ENCODE measurements at places on chromosomes 6 and 20.
A peak's percentile ranks its signal among the peaks of the same experiment; 100 is the strongest.

DNA sequence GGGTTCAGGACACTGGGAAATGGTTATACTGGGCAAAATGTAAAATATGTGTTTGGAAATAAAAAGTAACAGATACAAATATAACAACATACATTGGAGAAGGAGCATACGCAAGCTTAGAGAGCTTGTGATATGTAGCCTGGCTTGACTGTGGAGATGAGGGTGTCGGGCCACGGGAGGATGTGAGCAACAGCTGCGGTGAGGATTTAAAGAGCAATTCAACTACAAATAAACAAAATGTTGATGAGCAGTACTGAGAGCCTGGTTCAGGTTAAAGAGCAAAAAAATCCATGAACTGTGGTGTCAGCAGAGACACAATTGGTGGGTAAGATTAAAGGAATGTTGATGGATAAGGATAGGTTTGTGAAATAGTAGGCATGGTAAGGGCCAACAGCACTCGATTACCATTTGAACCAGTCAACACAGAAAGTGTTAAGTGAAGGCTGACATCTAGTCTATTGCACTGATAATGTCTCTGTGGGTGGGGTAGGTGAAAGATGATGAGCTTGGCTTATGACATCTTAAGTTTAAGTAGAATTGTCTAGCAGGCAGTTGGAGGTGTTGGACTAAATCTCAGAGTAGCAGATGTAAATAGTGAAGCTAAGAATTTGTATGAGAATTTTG lies 723.2 kb downstream of the EPM2A start:
- DNase-seq, result no peak

DNA sequence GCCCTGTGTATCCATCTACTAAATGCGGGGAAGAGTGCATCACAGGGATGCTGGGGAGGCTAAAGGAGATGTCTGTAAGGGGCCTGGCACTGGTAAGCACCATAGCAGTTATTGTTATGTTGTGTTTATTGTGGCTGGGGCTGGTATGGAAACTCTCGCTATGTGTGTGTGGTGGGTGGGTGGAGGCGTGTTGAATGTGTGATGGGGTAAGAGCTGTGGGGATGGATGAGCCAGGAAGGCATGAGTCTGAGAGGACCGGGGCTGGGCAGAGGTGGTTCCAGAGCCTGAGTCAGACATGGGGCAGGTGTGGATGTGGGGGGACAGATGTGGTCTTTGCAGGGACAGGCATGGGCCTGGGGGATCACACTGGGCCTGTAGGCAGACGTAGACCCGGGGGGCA lies 88.1 kb downstream of the GRM4 start:
- DNase-seq, result no peak

- no peak for DNase-seq
Measured at GRCh38 chr20:51452734-51453365, 89.7 kb downstream of the NFATC2 start.

- DNase-seq, result no peak
Measured at GRCh38 chr6:63824722-63825121, 189.1 kb downstream of the PHF3 start.

DNA sequence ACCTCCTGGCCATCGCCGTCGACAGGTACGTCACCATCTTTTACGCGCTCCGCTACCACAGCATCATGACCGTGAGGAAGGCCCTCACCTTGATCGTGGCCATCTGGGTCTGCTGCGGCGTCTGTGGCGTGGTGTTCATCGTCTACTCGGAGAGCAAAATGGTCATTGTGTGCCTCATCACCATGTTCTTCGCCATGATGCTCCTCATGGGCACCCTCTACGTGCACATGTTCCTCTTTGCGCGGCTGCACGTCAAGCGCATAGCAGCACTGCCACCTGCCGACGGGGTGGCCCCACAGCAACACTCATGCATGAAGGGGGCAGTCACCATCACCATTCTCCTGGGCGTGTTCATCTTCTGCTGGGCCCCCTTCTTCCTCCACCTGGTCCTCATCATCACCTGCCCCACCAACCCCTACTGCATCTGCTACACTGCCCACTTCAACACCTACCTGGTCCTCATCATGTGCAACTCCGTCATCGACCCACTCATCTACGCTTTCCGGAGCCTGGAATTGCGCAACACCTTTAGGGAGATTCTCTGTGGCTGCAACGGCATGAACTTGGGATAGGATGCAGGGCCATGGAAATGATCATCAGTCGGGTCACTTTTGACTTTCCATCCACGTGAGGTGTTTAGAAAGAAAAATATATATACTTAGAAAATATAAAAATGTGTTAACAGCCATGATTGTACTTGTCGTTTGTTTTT lies 868 bp downstream of the MC3R start:
- DNase-seq, result peak; percentile 13

DNA sequence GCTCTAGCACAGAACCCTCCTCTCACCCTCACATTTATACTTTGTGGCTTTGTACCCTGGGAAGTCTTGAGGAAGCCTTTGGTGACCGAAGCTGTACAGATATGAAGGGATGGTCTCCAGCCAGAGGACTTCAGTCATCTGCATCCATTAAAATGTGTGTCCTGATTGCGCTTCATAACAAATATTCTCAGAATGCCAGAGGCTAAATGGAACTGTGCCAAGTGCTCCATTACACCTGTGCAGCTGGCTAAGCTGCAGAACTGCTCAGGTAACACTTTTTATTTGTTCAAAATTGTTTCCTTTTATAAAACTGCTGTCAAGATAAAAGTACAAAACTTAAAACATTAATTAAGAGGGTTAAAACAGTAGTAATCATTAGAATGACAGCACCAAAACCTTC lies 22.3 kb downstream of the TPBG start:
- peak; percentile 95 for DNase-seq

DNA sequence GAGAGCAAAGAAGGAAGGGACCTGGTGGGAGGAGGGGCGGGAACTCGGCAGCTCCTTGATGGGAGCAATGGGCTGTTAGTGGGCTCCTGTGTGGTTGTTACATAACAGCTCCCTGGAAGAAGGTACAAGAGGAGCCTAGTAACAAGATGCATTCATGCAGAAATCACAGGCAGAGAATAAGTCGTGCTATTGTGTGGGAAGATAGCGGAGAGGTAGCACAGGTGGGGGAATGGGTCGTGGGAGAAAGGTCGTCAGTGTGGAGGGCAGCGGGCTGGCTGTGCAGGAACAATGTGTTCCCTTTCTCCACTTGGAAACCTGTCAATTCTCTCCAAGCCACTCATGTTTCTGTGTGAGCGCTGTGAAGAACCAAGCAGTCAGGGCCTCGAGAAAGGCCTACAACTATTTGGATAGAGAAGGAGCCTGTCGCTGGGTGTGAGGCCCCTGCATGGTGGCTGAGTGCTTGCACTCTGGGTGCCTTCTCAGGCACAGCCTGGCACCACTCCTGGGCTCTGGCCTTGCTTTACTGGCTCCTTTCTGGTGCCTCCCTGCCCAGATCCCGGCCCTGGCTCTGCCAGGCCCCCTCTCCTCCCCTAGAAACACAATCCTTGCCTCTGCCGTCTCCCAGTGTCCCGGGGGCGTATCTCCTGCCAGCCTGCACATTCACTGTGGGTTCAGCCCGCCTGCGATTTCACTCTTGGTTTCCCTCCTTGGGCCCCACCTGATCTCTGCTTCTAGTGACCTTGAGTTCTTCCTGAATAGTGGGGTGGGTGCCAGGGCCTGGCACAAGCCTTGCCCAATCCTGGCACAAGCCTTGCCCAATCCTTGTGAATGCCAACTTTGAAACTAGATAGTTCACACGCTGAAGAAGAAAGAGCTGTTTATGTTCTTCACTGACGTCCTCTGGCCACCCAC lies 7.4 kb upstream of the FGD2 start:
- no peak for DNase-seq

DNA sequence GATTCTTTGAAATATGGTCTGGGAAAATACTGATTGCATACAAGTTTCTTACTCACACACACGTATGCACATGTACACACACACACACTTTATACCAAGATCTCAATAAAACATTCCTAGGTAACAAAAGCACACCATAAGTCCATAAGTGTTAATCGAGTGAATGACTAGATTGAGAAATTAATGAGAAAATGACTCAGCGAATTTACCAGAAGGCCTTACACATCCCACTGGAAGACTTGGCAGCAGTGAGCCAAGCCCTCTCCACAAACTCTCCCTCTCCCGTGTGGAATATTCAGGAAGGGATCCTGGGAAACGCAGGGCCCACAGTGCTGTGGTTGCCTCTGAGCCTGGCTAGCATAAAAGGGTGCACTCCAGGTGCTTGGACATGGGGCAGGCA lies 227.2 kb downstream of the LY86 start:
- DNase-seq, result no peak

DNA sequence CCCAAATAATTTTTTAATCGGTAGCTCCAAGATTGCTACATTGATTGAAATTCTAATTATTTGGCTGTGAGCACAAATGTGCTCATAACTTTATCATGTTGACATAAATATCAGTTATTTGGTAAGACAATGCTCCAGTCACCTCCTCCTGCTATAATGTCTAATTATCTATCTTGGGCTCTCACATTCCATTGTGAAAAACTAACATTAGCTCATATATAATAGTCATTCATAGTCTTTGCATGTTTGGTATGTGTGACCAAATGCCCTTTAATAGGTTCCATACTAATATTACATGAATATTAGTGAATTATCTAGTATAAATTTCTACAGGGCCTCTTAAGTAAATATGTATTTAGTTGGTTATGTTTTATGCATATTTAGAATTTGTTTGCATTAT lies 185.6 kb upstream of the MCHR2 start:
- peak; percentile 14 for DNase-seq

DNA sequence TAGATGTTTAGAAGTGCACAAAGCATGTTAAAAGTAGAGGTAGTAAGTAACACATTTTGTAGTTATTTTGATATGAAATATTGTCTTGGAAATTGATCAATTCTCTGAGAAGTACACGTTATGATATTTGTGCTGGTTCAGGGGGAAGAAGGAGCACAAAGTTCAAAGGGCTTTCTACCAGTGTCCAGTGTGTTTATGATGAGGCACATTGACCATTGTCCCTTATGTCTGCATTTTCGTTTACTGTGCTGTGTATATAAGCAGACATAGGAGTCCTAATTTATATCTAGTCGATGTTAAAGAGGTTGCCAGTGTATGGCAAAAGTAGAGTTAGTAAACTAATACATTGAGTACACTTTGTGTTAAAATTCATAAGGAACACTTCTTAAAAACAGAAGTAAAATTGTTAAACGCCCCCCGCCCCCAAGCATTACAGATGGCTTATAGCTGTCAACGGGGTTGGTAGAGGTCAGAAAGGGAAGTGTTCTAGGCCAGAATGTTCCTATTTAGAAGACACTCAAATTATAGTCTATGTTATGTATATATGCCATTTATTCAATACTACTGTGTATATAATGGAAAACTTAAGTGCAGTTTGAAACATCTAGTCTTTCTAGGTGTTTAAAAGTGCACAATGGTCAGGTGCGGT lies 13.3 kb upstream of the HMGN4 start:
- DNase-seq, result no peak

DNA sequence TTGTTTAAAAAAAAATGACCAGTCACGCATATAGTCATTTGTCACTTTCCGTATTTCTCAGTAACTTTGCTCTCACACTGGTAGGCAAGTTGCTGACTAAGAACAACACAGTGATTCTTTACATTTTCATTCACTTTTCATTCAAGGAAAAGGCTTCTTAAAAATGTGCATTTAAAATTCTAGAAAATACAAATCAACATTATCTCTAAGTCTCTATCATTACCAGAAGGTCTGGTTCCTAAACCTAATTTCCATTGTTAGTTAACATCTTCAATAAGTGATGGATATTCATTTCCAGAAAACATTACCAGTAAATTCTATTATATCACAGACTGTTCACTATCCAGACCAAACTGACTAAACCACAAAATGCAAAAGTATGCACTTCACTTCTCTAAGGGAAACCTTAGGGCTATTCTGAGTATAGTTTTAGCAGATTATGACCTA lies 115.3 kb downstream of the AHI1 start:
- no peak for DNase-seq

GRCh38 chr6:36023996-36024795 lies at the start of gene SLC26A8:
Gene SLC26A8 (minus strand): TSS chr6:36024641. CDS start chr6:36019707, 4,934 bp downstream.
- peak; percentile 72 for DNase-seq

GRCh38 chr6:108562503-108562993 lies 1.8 kb downstream of the FOXO3 start:
- peak; percentile 93 for DNase-seq

- DNase-seq, result no peak
Measured at GRCh38 chr6:6635869-6636268, 47.3 kb downstream of the LY86 start.

DNA sequence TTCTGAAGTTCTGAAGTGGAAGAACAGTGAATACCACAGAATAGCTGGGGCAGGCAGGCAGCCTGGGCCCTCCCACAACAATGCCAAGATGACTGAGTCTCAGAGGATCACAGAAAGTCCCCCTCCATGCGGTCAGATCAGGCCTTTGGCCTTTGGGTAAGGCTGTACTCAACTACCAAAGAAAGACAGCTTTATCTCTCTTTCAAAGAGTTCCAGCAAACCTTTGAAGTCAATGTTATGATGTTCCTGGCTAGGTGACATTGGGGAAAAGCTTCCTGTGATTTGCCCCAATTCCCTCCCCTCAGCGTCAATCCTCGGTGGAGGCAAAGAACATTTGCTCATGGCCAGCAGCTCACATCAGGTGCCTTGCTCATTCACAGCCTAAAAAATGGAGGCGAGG lies 10.7 kb upstream of the FBXO9 start:
- DNase-seq, result no peak

- DNase-seq, result no peak
Measured at GRCh38 chr20:23063581-23063980, 14.1 kb upstream of the THBD start.

GRCh38 chr6:132041706-132042105 lies 90.5 kb upstream of the CCN2 start:
- no peak for DNase-seq

DNA sequence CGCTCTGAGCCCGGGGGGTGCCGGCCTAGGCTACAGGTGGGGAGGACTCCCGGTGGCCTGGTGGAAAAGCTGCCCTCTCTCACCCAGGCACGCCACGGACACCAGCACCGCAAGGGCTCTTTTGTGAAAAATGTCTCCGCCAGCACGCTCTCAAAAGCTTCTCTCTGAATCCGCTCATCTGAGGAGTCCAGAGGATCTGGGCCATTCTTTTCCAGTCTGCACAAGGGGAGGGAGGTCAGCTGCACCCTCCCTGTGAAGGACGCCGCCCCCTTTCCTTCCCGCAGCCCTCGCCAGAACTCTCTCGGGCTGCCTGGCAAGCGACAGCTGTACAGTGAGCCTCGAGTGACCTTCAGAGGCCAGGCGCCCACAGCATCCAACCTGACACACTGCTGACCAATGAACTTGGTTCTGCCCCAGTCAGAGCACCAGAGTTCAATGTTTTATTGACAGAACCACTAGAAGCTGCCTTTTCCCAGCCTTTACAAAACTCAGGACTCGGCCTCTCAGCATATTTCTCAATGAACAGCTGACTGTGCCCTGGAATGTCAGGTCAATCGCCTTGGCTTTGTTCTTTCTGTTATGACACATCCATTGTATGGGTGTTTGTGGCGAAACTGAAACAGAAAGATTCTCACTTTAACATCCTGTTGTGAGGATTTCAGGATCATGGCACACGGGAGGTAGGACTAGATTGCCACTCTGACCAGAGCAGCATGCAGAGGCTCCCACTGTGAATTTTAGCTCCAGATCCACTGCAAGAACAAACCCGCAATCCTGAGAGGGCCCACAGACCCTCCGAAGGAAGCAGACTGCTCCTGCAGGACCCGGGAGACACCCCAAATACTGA lies 26.7 kb downstream of the SERPINB9 start:
- no peak for DNase-seq

GRCh38 chr6:79158856-79159516 lies 75.5 kb downstream of the HMGN3 start:
- no peak for DNase-seq

GRCh38 chr20:1874450-1875182 lies 20.6 kb upstream of the SIRPA start:
- DNase-seq, result no peak

GRCh38 chr20:59752101-59752586 lies 147.8 kb downstream of the PHACTR3 start:
- no peak for DNase-seq
